Omental fat pad (tissue), 4 donors: ENCODE measurements at places on chromosomes 2 and 18. TPM values are rescaled to one million over a fixed set of nuclear protein-coding genes. Genes with fewer than 3 reads are reported as not detected.

GRCh38 chr2:189613077-189613636, 32.6 kb upstream of the SLC40A1 start:
- DNase-seq: no peak

DNA sequence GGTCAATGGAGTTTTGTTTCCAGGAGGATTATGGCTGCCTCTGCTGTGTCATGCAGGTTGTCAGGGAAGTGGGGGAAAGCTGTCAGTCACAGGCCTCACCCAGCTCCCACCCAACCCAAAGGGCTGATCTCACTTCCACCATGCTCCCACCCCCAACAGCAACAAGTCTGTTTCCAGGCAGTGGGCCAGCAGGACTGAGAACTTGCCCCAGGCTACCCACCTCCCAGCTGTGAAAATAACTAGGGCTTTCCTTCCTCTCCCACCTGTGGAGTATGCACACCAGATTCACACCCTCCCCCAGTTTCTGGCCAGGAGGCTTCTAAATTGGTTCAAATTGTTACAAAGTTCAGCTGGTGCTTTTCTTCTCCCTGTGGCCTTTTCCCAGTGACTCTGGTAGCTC, 95.6 kb upstream of the ACVR1 start:
- DNase-seq: no peak

GRCh38 chr2:214503568-214503967, 92.7 kb downstream of the VWC2L start:
- DNase-seq: no peak

SNED1 gene
- total RNA-seq: 52.2 TPM

- DNase-seq: no peak
Observed at GRCh38 chr18:63186520-63187222, 132.9 kb downstream of the BCL2 start.
